ENCODE measurements at places on chromosomes 2 and 18. TPM values are rescaled to one million over a fixed set of nuclear protein-coding genes. Genes with fewer than 3 reads are reported as not detected.

The MROH2A gene
- total RNA-seq, result 0.28 TPM

The CD8B2 gene
- total RNA-seq, result not detected

The RPS27A gene
- 3,039 TPM for total RNA-seq

The NOP58 gene
- total RNA-seq, result 112 TPM

The ALPP gene
- total RNA-seq, result 0.56 TPM

The PMAIP1 gene
- 13.2 TPM for total RNA-seq

The GPC1 gene
- total RNA-seq, result 192 TPM

The CRYGD gene
- total RNA-seq, result not detected

The NPAS2 gene
- total RNA-seq, result 114 TPM

The CFAP210 gene
- 0.37 TPM for total RNA-seq

The PARD6G gene
- total RNA-seq, result 3.4 TPM

Data from A549 treated with RU486 at 1 μM for 4 hours (cell line).